ENCODE measurements at places on chromosomes 5 and 9. TPM values are rescaled to one million over a fixed set of nuclear protein-coding genes. Genes with fewer than 3 reads are reported as not detected.

The FBN2 gene
- 1.8 TPM for total RNA-seq

DNA sequence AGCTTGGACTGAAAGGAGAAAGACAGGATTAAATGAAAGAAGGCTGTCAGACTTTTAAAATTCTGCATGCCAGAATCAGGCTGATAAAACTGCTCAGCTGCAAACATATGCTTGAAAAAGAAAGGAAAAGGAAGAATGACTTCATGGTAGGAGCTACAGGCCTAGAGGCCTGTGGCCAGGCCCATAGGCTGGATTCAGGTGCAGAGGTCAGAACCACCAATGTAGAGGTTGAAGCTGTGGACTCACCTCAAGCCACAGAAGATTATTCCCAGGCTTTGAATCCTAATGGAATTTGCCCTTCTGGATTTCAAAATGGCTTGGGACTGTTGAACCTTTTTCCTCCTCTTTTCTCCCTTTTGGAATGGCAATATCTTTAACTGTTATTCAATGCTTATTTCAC, 47.7 kb downstream of the TMEM38B start:
- no peak for DNase-seq

DNA sequence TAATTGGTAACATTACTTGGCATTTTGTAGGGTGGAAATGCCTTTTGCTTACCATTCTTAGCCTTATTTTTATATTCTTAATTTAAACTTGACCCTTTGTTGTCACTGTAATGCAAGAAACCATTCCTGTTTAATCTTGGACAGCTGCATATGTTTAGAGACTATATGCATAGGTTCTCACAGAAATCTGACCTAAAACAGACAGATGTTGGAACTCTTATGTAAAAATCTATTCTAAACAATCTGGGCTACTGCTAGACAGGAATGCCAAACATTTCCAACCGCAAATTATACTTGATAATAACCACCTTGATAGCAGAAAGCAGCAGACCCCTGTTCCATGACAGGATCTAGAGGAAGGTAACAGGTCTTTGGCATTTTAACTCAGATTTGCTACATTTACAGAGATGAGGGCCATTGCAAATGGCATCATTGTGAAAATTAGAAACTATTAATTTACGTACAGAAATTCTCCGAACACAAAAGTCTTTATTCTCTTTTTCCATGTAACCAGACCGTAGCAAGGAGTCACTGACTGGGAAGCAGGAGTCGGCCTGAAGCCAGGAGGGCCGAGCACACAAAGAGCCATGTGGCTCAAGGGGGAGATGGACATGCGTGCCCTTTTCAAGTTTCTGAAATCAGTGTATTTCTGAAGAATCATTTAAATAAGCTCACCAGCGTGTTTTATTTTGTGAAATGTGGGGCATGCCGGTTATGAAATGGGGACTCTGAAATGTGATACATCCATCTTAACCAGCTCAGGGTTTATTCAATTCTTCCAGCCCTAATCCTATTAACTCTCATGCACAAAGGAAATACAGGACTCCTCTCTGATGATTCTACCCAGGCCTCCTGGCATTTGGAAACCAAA, 139.3 kb downstream of the AOPEP start:
- no peak for DNase-seq

DNA sequence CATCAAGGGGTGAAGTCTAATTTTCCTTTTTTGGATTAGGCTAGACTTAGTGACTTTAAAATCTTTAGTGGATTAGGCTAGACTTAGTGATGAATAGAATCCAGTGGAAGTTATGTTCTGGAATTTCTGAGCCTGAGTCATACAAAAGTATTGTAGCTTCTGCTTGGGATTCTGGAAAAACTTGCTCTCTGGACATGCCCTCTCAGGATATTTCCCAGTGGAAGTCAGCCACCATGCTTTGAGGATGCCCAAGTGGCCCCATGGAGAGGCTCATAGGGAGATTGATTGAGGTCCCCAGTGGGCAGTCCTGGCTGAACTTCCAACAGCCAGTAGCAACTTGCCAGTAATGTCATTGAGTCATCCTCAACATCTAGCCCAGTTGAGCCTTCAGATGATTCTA, 112.4 kb upstream of the PRLR start:
- DNase-seq, result no peak
